ENCODE measurements at places on chromosomes 5 and 9.

DNA sequence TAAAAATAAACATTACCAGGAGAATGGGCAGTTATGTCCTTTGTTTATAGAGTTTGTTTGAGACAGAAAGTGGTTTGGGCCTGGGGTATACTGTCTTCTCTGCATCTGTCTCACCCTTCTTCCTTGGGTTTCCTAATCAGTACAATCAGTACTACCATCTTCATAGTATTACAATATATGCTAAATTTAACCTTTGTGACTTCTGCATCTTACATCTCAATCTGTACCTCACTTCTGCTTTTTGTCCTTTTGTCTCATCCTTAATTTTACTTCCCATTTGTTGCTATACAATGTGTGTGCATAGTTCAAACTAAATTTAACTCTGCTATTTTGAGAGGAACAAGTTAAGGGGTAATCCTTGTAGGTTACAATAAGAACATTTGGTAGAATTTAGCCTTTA is 19.6 kb downstream of the FBXO38 start:
- no peak for DNase-seq

GRCh38 chr5:72179028-72179815 is 71.9 kb downstream of the MAP1B start:
- no peak for DNase-seq

- DNase-seq, result peak; percentile 44
These were observed 5.6 kb upstream of the PURA start for GRCh38 chr5:140108093-140109017.

GRCh38 chr5:117776977-117777376 is 1202.4 kb upstream of the SEMA6A start:
- no peak for DNase-seq

Measured in cerebellar cortex (tissue), 1 donor.